CD4-positive, alpha-beta T cell treated with Interleukin-2 at 100 ng/mL for 4 hours (primary cell): ENCODE measurements at places on chromosomes 11 and 22.
A peak's percentile ranks its signal among the peaks of the same experiment; 100 is the strongest.

- no peak for DNase-seq
Observed at GRCh38 chr11:1557904-1558774, 13.9 kb downstream of the DUSP8 start.

DNA sequence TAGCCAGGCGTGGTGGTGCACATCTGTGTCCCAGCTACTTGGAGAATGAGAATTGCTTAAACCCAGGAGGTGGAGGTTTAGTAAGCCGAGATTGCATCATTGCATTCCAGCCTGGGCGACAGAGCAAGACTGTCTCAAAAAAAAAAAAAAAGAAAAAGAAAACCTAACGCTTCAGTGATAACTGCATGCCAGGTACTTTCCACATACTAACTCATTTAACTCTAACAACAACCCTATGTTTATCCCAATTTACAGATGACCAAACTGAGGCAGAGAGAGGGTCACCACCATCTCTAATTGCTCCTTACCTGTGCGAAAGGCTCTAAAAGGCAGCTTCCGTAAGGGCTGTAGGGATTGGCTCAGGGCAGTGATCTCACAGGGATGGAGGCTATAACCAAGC is 11.6 kb downstream of the PISD start:
- no peak for DNase-seq

DNA sequence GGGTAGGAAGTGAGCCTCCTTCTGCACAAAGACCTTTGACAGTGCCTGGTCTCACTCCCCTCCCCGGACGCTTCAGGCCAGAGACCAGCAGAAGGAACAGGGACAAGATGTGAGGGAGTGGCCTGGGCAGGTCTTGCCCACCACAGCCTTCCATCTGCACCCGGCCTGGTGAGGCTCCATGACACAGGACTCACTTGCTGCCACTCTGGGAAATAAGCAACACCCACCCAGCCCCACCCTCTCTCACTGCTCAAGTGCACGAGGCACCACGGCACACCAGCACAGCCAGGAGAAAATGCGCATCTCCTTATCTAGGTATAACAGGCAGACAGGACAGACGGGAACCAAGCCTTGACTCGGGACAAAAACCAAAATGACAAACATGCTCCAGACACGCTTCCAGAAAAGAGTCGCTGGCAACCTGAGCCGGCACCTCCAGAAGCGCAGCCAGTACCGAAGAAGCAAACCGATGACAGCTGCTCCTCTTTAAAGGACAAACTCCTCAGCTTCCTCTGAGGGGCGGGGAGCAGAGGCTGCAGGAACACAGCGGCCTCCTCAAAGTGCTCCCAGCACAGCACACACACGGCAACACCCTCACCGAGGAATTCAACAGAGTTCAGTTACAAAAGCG is 41.7 kb downstream of the BRD1 start:
- no peak for DNase-seq

DNA sequence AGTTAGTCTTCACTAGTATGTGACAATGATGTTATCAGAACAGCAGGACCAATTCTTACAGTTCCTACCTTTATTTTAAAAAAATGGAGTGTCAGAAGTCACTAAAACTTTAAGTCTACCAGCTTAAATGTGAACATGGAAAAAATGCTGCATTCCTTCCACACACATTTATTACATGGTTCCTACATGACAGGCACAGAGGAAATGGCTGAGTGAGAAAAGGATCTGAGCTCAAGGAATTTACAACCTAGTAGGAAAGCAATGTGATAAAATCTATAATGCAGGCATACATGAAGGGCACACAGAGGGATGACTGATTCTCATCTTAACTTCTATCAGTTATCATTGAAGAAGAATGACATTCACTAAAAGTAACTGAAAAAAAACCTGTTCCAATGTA is 23.0 kb downstream of the CLDN25 start:
- DNase-seq = no peak

- DNase-seq = no peak
Observed at GRCh38 chr22:24703101-24703500, 71.4 kb downstream of the PIWIL3 start.

GRCh38 chr11:31001427-31001826 is 368.1 kb downstream of the DCDC1 start:
- no peak for DNase-seq

DNA sequence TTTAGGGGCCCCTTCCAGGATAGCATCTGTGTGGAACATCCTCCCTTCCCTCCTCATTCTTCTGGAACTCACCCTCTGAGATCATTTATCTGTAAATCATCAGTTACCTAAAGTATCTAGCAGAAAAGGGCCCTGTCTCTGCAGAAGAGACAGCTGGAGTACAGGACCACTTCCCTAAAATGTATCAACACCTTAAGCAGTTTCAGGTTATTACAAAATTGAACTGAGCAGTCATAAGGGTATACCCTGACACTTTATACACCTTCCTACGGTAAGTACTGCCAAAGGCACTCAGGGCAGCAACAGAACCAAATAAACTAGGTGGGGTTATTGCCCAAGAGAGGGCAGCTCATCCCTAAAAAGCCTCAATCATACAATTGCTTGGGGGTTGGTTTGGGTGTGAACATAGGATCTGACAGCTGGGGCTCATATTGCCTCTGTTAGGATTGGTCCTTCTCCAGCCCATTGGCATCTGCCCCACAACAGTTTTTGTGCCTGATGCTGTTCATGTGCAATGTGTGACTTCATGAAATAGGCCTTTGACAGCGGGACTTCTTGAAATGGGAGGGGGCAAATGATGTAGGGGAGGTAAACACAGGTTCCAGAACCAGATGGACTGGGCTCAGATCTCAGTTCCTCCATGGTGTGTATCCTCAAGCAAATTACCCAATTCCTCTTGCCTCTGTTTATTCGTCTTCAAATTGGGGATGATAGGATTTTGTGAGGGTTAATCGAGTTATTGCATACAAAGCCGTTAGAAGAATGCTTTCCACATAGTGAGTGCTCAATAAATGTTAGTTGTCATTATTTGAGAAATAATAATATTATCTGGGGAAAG is 2.9 kb downstream of the POU2AF3 start:
- no peak for DNase-seq

- DNase-seq = no peak
Observed at GRCh38 chr22:45905326-45905923, 71.5 kb downstream of the WNT7B start.

GRCh38 chr22:28023774-28024173 is 104.7 kb upstream of the PITPNB start:
- DNase-seq = no peak

GRCh38 chr11:204587-205109 is 2.6 kb downstream of the BET1L start:
- DNase-seq = no peak

- no peak for DNase-seq
Observed at GRCh38 chr22:31501738-31502137, 5.4 kb downstream of the SFI1 start.

- no peak for DNase-seq
Observed at GRCh38 chr22:32541481-32541880, 66.9 kb downstream of the FBXO7 start.

- DNase-seq = no peak
Observed at GRCh38 chr11:76166314-76166713, 40.0 kb downstream of the WNT11 start.

DNA sequence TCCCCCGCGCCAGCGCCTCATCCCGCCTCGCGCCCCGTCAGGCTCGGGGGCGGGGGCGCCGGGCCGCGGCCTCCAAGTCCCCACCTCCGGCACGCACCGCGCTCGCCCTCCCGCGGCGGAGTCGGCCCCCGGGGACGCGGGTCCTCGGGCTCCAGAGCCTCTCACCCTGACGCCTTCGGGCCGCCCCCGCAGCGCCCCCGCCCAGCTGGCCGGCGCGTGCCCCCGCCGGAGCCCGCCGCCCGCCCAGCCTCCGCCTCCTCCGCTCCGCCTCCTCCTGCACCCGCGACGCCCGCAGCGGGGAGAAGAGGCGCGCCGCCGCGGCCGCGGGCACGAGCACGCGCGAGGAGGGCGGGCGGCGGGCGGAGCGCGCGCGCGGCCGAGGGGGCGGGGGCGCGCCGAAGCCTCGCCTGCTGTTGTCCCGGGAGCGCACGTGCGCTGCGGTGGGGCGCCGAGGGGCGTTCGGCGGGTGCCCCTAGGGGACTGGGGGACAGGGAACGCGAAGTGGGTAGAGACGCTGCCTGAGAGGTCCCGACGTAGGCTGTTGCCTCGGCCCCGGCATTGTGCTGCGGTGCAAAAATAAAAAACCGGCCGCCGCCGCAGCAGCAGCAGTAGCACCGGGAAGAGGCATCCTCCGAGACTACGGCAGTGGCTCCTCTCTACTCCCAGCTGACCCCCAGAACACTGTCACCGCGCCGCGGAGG is 87.4 kb upstream of the ARHGAP32 start:
- peak; percentile 64 for DNase-seq

DNA sequence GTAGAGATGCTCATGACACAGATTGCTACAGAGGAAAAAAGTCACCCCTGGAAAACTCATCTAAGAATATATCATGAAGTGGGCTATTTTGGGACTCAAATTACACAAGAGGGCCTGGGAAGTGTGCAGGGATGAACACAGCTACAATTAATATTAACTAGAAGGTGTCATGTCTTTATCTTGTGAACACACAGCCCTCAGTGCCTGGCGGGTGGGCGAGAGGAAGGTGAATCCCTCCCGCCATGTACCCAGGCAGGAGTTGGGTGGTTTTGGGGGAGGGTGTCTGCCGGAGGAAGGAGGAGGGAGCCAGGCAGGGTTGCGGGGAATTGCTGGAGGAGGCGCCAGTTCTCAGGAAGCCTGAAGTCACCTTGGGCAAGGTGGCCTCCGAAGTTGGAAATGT is 5.1 kb upstream of the FAM83F start:
- no peak for DNase-seq

DNA sequence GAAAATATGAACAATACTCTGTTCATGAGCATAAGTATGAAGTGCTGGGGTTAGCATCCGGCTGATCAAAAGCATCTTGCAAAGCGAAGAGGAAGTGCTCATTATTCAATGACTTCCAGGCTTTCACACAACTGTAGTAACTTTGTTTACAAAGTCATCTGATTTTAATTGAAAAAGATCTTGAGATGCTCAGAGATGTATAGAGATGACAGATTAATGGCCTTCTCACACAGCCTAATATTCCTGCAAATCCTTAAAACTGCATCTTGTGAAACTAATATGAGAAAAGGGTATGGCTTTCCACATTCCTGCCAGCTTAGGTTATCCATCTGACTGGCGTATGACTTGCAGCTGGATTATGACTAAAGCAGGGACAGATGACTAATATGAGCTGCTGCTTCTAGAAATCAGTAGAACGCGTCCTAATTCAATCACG is 125.4 kb downstream of the CASP12 start:
- peak; percentile 33 for DNase-seq

DNA sequence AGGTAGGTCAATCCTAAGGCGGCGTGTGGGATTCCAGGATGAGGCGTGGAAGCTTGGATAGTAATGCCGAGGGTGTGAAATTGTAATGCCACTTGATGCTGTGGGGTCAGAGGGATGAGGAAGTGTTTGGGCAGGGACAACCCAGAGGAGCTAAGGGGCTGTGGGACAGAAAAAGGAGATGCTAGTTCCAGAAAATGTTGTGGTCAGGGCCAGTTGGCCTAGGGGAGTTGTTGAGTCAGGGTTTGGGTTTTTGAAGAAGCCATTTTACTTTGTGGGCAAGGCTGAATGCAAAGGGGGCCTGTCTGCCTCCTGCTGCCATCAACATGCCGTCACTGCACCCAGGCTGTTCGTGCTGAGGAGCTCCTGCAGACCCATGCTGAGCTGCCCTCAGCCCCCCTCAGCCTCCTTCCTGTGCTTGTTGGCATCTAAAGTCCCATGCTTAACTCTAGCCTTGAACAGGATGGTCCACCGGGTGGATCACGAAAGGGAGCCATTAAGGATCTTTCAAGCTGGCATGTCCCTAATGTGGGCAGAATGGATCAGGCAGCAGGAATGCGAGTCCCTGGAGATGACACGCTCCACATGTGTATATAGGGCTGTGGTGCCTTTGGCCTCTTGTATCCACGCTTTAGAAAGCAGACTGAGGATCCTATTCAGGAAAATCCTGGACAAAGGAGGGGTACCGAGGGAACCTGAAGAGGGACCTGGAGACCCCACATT is 2.1 kb downstream of the C11orf16 start:
- no peak for DNase-seq

DNA sequence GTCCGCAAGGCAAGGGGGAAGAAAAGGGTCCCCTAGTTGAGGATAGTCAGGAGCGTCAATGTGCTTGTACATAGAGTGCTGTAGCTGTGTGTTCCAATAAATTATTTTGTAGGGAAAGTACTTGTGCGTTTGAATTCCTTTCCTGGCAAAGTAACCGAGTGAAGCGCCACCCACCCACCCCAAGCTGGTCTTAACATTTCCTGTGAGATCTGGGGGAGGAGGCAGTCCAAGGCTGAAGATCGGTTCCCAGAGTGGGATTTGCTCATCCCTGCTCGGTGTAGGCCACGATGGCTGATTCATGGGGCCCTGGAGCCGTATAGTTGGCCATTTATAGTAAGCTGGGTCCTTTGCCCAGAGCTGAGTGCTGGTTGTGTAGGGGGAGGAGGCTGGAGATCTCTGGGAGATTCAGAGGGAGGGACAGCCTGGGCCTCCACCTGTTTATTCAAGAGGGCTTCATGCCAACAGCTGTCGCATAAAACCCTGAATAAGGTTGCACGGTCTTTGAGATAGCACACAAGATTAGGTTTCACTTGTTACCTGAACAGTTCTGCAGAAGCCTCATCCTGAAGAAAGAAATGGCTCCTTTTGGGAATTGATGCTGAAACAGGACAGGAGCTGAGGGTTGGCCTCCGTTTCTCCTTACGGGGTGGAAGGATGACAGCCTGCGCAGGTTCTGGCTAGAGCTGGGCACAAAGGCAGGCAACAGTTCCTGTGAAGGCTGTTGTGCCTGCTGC is 2.4 kb downstream of the ATF4 start:
- DNase-seq = peak; percentile 27

DNA sequence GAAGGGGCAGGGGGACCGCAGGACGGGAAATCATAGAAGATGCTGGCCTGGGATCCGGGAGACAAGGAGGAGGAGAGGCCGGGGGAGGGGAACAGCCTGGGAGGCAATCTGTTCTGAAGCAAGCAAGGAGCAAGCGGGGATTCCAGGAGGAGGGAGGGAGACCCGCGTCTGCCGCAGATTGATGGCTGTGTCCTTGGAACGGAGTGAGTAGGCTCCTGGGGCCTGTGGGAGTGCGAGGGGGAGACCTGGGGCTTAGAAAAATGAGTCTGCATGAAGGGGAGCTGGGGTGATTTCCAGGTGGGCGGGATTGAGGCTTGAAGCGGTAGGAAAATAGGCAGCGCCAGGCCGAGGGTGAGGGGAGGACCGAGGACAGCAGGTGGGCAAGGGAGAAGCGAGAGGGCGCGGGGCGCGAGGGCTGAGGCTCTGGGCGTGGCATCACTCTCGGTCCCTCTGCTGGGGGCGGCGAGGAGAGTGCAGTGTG is 1.6 kb upstream of the LRRC55 start:
- no peak for DNase-seq

GRCh38 chr22:50698546-50698945 is 25.9 kb downstream of the SHANK3 start:
- no peak for DNase-seq

GRCh38 chr11:43689167-43689566 is 8.6 kb downstream of the HSD17B12 start:
- DNase-seq = no peak
